ENCODE measurements at places on chromosomes 12 and 14.

DNA sequence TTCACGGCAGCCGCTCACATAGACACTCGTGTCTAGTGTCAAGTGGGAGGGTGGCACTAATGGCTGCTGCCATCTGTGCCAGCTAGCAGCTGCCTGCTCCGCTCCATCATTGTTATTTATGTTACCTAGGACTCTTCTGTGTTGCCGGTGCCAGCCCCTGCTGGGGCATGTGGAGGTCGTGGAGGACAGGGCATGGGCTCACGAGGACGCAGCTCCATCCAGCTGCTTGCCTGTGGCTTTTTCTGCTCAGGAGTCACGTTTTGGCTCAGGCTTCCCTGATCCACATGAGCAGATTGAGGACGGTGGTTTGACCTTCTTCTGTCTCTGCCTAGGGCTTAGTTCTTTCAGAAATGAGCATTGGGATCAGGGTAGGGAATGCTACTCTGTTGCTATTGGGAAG lies 31.2 kb downstream of the TPCN1 start:
- no peak for DNase-seq

- no peak for DNase-seq
Observed at GRCh38 chr12:24398605-24399004, 449.1 kb upstream of the SOX5 start.

DNA sequence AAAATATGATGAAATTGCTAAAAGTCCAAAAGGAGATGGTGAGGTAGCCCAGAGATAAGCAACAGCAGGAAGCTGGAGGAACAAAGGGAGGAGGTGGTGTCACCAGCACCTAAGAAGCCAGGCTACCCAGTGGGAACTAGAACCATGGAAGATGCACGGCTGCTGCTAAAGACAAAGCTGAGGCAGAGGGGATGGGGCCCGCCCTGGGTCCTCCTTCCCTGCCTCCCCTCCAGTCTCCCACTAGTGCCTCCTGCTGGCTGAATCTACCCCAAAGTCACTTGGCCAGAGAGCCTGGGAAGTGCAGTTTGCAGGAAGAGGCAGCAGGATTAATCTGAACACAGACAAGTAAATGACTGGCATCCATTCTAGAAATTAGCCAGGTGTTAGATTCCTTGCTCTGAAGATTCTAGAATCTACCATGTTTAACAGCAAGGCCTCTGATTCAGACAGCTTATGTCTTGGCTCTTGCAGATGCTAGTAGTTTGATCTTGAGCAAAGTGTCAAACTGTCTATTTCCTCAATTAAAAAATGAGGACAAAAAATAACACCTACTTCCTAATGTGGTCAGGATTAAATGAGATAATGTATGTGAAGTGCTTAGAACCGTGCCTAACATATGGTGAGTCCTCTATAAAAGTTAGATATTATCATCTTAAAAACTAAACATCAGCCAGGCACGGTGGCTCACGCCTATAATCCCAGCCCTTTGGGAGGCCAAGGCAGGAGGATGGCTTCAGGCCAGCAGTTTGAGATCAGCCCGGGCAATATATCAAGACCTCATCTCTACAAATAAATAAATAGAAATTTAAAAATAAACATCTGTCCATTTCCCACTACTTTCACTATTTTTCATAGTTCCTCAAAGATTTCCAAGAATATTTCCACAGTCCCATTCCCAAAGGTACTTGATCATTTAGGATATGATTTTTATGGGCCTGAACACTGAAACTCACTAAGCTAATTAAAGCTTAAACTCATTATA lies 5.8 kb upstream of the LRP10 start:
- peak; percentile 55 for DNase-seq

GRCh38 chr12:27548301-27549199 lies 24.5 kb downstream of the PPFIBP1 start:
- no peak for DNase-seq

GRCh38 chr14:96538097-96538989 lies 36.2 kb downstream of the PAPOLA start:
- no peak for DNase-seq

Data from activated CD4-positive, alpha-beta memory T cell treated with anti-CD3 and anti-CD28 coated beads for 36 hours (primary cell).